ENCODE measurements at places on chromosomes 4 and X.
A peak's percentile ranks its signal among the peaks of the same experiment; 100 is the strongest.

DNA sequence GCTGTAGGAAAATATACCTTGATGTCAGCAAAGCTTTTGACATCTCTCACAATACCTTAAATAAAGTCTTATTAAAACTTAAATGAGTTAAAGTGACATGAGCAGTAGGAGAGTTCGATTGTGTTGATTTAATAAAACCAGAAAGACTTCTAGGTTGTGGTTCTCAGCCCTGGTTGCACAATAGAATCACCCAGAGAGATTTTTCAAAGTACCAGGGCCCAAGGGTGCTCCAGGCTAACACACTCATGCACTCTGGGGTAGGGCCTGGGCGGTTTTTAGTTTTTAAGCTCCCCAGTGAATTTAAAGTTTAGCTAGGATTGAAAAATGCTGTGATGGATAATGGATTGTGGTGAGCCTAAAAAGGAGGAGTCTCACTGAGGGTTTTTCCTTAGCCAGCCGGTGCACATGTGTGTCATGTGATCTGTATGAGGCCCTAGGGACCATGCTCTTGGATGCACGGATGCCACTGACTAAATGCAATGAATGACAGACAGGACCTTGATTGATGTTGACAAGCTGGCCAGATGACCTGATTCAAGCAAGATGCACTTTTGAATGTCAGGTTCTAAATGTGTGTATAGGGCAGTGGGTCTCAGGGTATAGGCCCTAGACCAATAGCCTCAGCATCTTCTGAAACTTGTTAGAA, 185.0 kb downstream of the PTTG2 start:
- no peak for DNase-seq

GRCh38 chrX:97968376-97969163, 1084.9 kb downstream of the RPA4 start:
- DNase-seq: no peak

GRCh38 chr4:140044337-140044902, 109.6 kb downstream of the MAML3 start:
- DNase-seq: no peak

GRCh38 chr4:8871417-8872401, at the start of gene HMX1:
Gene HMX1, minus strand, starts transcription at chr4:8871839. Its CDS starts 225 bp downstream, at chr4:8871614.
- DNase-seq: peak; percentile 22

DNA sequence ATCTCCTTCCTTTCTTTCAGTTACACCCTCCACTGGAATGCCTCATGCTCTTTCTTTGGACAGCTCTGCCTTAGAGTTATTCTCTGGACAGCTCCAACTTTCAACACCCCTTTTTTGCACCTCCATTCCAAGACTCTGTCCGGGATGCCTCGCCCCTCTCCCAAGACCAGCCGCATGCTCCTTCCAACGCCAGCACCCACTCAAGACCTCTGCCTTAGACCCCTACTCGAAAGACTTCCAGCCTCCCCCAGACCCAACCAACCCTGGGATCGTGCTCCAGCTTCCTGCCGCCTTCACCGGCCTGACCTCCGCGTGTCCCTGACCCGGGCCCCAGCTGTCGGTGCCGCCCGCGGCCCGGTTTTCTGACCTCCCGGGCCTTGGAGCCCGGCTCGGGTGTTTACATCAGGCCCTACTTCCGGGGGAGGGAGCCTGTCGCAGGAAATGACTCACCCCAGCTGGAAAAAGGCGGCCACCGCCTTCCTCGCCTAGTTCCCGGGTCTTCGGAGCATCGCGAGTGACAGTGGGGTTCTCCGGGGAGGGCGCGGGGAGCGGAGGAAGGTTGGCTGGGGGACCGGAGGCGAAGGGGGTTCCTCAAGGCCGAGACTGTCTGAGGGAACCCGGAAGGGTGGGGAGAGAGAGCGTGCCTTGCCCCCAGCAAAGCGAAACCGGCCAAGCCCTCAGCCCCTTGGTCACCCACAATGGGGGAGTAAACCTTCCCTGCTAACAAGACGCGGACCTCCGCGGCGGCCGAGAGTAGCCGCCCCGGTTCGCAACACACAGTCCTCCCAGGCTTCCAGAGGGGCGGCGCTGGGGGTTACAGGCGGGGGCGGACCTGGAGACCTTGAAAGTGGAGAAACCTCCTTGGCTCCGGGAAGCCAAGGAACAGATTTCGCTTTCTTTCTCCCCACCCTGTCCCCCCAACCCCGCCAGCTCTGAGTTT, at the start of gene WDR45:
Gene WDR45, minus strand, starts transcription at position 399 of the 940 bp plus-strand sequence. CDS start 1,792 bp downstream, outside the sequence.
- peak; percentile 77 for DNase-seq

DNA sequence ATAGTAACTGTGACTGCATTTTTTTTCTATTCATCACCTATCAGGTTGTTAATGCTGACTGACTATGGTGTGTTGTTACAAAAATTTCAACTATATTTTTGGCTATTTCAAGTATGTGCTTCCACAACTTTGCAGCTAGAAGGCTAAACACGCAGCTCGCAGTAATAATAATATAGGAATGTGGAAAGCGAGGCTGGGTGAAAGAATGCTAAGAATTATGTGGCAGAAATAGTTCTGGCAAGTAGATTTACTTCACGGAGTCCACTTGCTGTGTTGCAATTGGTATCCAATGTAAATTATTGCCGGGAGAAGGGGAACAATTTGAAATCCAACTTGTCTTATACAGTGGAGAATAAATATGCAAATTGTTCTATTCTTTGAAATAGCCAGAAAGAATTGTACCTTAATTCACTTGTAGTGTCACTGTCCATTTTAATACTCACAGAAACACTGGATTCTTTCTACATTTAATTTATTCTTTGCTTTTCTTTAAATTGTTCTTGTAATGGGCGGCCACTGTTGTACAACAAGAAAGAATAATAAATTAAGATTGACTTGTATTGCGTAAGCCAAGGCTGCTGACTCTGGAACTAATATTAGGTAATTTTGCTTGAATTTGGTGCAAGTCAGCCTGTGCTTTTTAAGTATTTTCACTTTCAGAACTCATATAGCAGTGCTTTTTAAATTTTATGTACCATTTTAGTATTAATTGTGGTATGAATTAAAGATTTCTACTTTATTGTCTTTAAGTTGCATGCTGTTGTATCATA, 154.9 kb downstream of the FRMPD4 start:
- DNase-seq: no peak

GRCh38 chrX:39170464-39170863, 369.2 kb downstream of the MID1IP1 start:
- DNase-seq: no peak

DNA sequence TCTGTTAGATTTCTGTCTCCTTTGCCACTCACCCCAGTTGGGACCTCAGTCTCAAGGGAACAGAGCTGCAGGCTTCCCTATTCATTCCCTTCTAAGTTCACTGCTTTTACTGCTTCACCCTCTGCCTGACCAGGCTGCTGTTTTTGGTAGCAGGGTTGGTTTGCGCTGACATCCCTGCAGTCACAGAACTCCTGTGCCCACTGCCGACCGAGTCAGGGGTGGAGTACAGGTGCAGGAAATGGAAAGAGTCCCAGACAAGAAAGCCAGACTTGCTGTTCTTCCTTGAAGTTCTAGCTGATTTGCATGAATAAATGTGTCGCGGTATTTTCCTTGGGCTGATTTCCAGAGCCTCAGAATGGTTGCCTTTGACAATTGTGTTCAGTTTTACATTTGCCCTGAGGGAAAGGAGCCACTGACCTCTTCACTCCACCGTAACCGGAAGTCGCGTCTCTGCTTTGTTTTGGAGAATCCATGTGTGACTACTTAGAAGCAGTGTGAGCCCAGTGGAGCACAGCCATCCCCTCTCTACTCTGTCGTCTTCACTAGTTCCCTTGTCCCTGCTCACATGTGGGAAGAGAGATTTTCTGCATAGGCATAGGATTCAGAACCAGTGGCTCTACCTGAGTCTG, 84.8 kb downstream of the TNIP2 start:
- no peak for DNase-seq

DNA sequence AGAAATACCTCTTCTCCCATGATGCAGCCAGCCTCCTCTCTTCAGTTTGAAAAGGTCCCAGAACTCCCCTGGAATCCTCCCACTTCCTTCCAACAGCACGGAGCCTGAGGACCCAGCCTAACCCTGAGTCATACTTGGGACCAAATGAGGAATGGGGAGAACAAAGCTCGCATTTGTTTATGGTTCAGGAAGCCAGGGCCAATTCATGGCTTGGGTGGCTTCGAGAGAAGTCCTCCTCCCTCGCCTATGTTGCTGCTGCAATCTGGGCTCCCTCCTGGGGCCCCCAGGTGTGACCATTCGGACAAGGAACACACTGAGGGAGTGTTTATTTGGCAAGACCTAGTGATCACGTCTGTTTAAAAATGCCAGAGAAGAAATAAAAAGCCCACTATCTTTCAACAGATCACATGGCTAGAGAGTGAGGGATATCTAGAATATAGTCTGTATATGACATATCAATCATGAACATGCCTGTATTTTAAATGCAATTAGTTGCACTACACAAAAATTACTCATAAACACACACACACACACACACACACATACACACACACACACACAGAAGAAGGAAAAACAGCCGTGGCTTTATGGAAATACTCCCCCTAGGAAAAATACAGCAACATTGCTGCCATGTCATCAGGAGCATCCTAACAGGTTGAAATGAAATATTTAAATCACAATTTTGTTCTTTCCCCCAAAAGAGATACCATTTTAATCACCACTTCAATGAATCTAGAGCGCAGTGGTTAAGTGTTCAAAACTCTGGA, 155.7 kb upstream of the MAP3K15 start:
- DNase-seq: no peak

DNA sequence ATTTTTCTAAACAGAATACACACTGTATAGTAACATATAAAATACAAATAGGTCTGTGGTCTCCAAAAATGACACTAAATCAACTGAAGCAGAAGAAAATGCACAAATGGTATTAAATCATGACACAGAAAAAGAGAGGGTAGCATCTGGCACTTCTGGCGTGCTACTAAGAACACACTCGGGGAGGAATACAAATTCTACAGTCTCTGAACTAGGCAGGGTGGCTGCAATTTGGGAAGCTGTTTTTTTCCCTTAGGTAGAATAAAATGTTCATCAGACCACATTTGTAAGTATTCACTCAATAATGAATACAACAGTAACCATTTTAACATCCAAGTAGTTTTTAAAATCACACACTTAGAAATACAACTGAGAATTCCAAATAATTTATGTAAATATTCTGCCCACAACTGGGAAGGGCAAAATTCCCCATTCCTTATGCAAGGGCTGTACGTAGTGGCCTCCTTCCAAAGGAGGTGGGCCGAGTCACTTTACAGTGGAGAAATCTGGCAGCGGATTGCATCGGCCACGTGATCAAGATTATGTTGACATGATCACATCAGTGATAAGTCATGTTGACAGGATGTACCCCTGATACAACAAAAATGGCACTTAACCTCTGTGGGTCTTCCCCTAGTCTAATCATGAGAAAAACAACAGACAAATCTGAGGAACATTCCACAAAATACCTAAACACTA, 101.1 kb downstream of the TSPAN5 start:
- no peak for DNase-seq

- DNase-seq: no peak
These were observed 582.9 kb downstream of the ADGRL3 start for GRCh38 chr4:61783050-61783449.

GRCh38 chrX:119186194-119186593, 49.9 kb upstream of the PGRMC1 start:
- no peak for DNase-seq

DNA sequence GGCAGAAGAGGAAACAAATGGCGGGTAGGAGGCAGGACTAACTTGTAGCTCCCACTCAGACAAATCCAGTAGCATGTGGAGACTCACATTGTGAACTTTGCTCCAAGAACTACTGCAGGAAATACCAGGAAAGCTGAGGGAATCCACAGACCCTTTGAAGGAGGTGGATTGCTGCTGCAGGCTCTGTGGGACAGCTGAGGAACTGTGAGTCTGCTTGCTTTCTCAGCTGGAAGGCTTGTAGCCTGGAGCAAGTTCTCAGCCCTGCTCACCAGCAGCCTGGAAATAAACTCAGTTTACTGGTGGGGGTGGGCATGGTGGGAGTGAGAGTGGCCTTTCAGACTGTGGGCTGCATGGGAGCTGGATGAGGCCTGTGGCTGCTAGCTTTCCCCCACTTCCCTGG, 16.0 kb downstream of the RTL3 start:
- no peak for DNase-seq

GRCh38 chr4:101850698-101851097, 60.2 kb downstream of the BANK1 start:
- no peak for DNase-seq

DNA sequence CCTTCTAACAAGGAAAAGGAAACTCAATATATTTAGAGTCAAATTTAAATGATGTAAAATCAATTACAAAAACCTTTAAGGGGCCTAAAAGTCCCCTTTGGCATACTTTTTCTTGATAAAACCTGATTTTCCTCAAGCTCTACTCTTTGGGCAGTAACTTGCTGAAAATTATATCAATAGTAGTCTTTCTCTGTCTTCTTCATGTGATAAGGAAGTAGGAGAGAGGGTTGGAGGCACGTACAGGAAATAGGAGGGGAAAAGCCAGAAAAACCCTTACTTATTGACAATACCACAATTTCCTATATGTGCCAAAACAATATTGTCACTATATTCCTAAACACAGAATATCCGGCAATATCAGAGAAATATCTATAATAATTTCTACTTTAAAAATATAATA, 9.6 kb downstream of the RHOH start:
- DNase-seq: no peak

DNA sequence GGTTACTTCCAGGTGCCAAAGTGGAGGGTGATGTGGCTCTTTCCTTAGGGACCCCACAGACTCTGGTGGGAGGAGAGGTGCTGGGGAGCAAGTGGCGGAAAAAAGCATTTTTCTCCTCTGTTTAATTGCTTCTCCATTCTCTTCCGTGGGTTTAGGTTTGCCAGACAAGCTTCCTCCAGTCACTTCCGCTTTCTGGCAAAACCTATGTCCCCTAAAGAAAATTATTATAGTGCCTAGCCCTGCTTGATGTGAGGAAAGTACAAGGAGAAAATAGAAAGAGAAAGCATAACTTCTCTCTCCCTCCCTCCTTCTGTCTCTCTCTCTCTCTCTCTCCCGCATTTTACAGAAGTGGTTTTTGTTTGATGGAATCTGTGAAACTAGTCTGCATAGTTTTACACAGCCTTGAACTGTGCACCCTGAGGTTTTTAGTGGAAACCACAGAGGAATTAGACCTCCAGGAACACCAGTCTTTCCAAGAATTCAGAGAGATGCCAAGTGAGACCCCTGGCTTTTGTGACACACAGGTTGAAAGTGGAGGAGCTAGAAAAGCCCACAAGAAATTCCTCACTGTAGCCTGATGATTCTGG, 231.1 kb upstream of the ANXA3 start:
- no peak for DNase-seq

DNA sequence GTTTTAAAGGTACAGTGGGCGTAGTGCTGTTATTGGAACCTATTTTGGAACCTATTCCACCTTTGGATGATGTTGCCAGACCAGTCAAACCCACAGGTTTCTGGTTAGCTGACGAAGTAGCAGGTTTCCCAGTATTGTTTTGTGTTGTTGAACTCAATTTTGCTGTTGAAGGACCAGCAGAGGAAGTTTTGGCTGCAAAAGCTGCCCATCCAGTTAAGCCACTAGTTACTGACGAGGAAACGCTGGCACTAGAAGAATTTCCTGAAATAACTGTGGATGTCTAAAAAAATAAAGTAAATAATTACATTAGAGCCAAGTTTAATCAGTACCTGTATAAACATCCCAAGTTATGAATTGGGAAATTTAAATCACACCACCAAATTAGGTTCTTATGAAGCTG, 25.5 kb downstream of the INTS12 start:
- DNase-seq: no peak

- no peak for DNase-seq
These were observed 121.0 kb downstream of the PPA2 start for GRCh38 chr4:105352826-105353225.

All from stimulated activated CD4-positive, alpha-beta T cell treated with anti-CD3 and anti-CD28 coated beads, Interleukin-15, amount 100 ng/mL, for 24 hours (primary cell).